ENCODE measurements at places on chromosomes 6 and 20.
A peak's percentile ranks its signal among the peaks of the same experiment; 100 is the strongest.

DNA sequence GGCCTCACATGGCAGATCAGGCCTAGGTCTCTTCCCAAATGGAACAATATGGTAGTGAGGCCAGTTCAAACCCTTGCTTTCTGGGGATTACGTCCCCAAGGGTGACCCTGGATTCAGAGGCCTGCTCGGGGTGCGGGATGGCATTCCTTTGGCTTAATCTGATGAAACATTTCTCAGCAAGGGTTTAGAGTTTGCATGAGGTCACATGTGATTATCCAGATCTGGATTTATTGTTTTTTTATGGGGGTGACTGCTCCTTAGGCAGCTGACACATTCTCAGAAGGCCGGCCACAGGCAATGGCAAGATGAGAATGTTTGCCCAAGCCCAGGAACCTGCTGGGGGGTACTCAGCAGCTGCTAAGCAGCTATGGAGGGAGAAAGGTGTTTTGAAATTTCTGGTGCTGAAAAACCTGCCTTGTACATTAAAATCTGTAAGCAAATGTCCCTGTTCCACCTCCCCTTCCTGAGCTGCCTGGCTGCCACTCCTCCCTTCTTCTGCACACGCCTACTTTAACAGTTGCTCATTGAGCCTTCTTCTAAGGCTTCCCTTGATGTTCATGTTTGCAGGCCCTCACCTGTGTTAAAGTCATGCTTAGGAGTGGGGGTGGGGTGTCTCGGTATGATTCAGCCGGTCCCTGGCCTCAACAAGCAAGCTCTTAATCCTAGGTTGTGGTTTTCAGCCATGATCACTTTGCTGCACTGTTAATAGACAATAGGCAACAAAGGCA, 37.9 kb upstream of the FUCA2 start:
- no peak for DNase-seq

DNA sequence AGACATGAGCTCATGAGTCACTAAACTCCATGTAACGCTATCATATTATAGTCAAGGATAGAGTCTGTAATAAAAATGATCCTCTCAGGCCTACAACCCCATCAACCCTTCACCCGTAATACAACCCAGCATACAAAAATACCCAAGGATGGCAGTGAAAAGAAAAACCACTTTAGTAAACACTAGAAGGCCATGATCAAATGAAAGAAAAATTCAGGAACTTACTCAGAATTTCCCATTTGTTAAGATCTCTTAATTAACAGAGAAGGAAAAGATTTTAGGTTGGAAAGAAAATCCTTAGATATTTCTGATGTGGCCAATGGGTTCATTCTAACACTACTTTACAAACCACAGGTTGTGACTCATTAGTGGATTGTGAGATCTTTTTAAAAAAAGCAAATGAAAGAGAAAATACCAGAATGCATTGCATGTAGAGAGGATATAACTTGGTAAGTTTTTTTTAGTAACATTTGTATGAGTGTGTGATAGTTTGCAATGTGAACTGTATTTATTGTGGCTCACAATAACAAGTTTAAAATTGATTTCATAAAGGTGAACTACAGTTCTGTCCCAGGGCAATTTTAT, 8.0 kb upstream of the UBE2J1 start:
- DNase-seq, result no peak

GRCh38 chr6:28565823-28566526, 40.3 kb downstream of the GPX5 start:
- DNase-seq, result no peak

GRCh38 chr6:163415620-163416556, 1.4 kb downstream of the QKI start:
- peak; percentile 30 for DNase-seq

DNA sequence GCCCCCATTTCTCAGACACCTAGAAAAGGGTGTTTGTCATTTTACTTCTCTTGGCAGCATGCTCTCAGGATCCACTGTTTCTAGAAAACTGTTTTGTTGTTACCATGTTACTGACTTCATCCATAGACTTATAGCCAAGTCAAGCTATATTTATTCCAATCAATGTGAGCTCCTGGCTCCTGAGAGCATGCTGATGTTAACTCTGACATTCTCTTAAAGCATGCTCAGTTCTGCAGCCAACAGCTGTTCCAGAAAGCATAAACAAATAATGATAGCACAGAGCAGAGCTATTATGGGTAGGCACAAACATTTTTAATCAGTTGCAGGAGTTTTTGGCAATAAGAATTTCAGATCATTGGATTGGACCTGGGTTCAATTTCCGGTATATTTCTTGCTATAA, 92.4 kb upstream of the CEP85L start:
- DNase-seq, result no peak

- DNase-seq, result no peak
These were observed 7.5 kb downstream of the F13A1 start for GRCh38 chr6:6312901-6313441.

DNA sequence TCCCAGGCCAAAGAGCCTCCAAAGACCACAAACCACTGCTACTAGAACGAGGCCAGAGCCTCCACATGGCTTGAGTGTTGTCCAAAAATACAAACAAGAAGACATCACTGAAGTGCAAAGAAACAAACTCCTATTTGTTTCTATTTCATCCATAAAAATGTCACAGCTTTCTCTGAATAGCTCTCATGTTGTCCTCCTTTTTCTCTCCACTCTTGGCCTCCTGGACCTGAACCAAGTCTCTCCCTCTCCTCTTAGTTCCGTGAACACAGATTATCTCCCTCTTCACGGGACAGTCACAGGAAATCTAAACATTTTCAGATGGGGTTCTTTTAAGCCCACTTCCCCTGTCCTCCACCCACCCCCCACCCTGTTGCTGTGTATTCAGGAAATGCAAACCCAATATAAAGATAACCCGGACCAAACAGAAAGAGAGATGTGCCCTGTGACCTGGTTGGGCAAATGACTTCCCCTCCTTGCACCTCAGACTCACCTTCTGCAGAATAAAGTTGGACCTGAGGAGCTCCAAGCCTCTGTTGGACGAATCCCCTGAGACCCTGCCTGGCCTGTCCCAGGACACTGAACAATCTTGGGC, 75.8 kb upstream of the MRPS10 start:
- DNase-seq, result no peak

Data from activated naive CD8-positive, alpha-beta T cell treated with anti-CD3 and anti-CD28 coated beads for 36 hours (primary cell).